Foreskin keratinocyte (primary cell): ENCODE measurements at places on chromosomes 1 and 21. TPM values are rescaled to one million over a fixed set of nuclear protein-coding genes. Genes with fewer than 3 reads are reported as not detected.

The CD48 gene
- total RNA-seq, result not detected in 2 replicates

The TMEM52 gene
- total RNA-seq, result 0.82 and 1.8 TPM in 2 replicates

The KCNQ4 gene
- total RNA-seq, result not detected in 2 replicates

The MANEAL gene
- total RNA-seq, result 0.39 and 0.41 TPM in 2 replicates

The TCHHL1 gene
- not detected in 2 replicates for total RNA-seq

The MSH4 gene
- total RNA-seq, result 0.03 and 0.07 TPM in 2 replicates

The CHI3L1 gene
- total RNA-seq, result not detected in 2 replicates

The CDKN2C gene
- 2.6 and 3.3 TPM in 2 replicates for total RNA-seq

The CCDC17 gene
- 0.46 and 0.48 TPM in 2 replicates for total RNA-seq

The KCNK1 gene
- 13.9 and 15.4 TPM in 2 replicates for total RNA-seq

The PYHIN1 gene
- total RNA-seq, result 0.10 and 0.11 TPM in 2 replicates

The CLEC20A gene
- total RNA-seq, result not detected in 2 replicates

The LMNA gene
- total RNA-seq, result 816 and 822 TPM in 2 replicates

The RXRG gene
- total RNA-seq, result not detected in 2 replicates

The OR2T11 gene
- total RNA-seq, result not detected in 2 replicates

The CFAP107 gene
- total RNA-seq, result not detected in 2 replicates

The IQCC gene
- 3.8 and 4.8 TPM in 2 replicates for total RNA-seq

The ALG14 gene
- 4.8 and 5.4 TPM in 2 replicates for total RNA-seq

The NOL9 gene
- 22.8 and 24.5 TPM in 2 replicates for total RNA-seq

The COL16A1 gene
- 125 and 133 TPM in 2 replicates for total RNA-seq

The CR2 gene
- total RNA-seq, result not detected in 2 replicates

The ERRFI1 gene
- total RNA-seq, result 98.3 and 108 TPM in 2 replicates

The TNFRSF18 gene
- total RNA-seq, result 0.65 and 0.85 TPM in 2 replicates

The SYT14 gene
- 4.1 and 7.1 TPM in 2 replicates for total RNA-seq

The CFAP57 gene
- 0.82 and 0.92 TPM in 2 replicates for total RNA-seq

The SCMH1 gene
- 22.3 and 24.5 TPM in 2 replicates for total RNA-seq

The TFF2 gene
- not detected in 2 replicates for total RNA-seq

The TCEA3 gene
- 0.71 and 1.4 TPM in 2 replicates for total RNA-seq

The NCF2 gene
- 2.3 and 4.7 TPM in 2 replicates for total RNA-seq

The TMIGD3 gene
- not detected in 2 replicates for total RNA-seq

The CZIB gene
- total RNA-seq, result 32.6 and 35.6 TPM in 2 replicates

The LAMC2 gene
- 3,836 and 7,314 TPM in 2 replicates for total RNA-seq

The LRRC38 gene
- not detected in 2 replicates for total RNA-seq

The ALPL gene
- 1.2 TPM in 1 of 2 replicates, not detected in the other for total RNA-seq

The MCOLN2 gene
- total RNA-seq, result 1.8 and 2.5 TPM in 2 replicates

The KRTAP13-2 gene
- total RNA-seq, result not detected in 2 replicates

The PLEKHA6 gene
- 4.4 and 6.0 TPM in 2 replicates for total RNA-seq

The KCNT2 gene
- 0.03 TPM in 1 of 2 replicates, not detected in the other for total RNA-seq

The TENT5C gene
- total RNA-seq, result 0.07 and 0.11 TPM in 2 replicates

The ADAMTS4 gene
- 1.3 and 2.6 TPM in 2 replicates for total RNA-seq

The LORICRIN gene
- not detected in 2 replicates for total RNA-seq

The SPATA46 gene
- total RNA-seq, result not detected in 2 replicates

The ITGB2 gene
- 6.4 and 6.5 TPM in 2 replicates for total RNA-seq

The MROH9 gene
- not detected in 2 replicates for total RNA-seq

The NCAM2 gene
- total RNA-seq, result not detected in 2 replicates

The PTGFR gene
- 0.04 and 6.0 TPM in 2 replicates for total RNA-seq

The RGS16 gene
- 0.07 and 0.14 TPM in 2 replicates for total RNA-seq

The PKP1 gene
- 153 and 171 TPM in 2 replicates for total RNA-seq

The NPL gene
- total RNA-seq, result 3.2 TPM in 2 replicates

The OR2G6 gene
- not detected in 2 replicates for total RNA-seq

The CELA3B gene
- total RNA-seq, result not detected in 2 replicates

The FCRL1 gene
- total RNA-seq, result not detected in 2 replicates
